ENCODE measurements at places on chromosomes 5 and 9. TPM values are rescaled to one million over a fixed set of nuclear protein-coding genes. Genes with fewer than 3 reads are reported as not detected.

DNA sequence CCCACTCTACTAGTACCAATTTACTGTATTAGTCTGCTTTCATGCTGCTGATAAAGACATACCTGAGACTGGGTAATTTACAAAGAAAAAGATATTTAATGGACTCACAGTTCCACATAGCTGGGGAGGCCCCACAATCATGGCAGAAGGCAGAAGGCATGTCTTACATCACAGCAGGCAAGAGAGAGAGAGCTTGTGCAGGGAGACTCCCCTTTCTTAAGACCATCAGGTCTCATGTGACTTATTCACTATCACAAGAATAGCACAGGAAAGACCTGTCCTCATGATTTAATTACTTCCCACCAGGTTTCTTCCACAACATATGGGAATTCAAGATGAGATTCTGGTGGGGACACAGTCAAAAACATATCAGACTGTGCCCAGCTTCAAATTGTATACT is 11.5 kb downstream of the UGT3A1 start:
- H3K4me1 ChIP-seq, result no peaks in the 10 kb centered on the region
- no peak for DNase-seq
- H3K27ac ChIP-seq, result no peak overlapping the region
- no peak overlapping the region for H3K4me3 ChIP-seq
- H3K36me3 ChIP-seq, result no peaks in the 10 kb centered on the region

GRCh38 chr9:93655621-93656425 is 79.4 kb downstream of the PHF2 start:
- no peak overlapping the region for H3K27ac ChIP-seq
- no peak overlapping the region for H3K4me3 ChIP-seq
- no peaks in the 10 kb centered on the region for H3K27me3 ChIP-seq
- H3K36me3 ChIP-seq, result no peaks in the 10 kb centered on the region
- H3K4me1 ChIP-seq, result no peaks in the 10 kb centered on the region

Gene ZNF658
- total RNA-seq, result 2.5 TPM

Gene SV2C
- 0.05 TPM for total RNA-seq

Gene HEMGN
- not detected for total RNA-seq

- H3K27me3 ChIP-seq, result no peaks in the 10 kb centered on the region
- H3K36me3 ChIP-seq, result no peaks in the 10 kb centered on the region
- DNase-seq, result no peak
Measured at GRCh38 chr5:158951436-158952247, 148.1 kb downstream of the EBF1 start.

DNA sequence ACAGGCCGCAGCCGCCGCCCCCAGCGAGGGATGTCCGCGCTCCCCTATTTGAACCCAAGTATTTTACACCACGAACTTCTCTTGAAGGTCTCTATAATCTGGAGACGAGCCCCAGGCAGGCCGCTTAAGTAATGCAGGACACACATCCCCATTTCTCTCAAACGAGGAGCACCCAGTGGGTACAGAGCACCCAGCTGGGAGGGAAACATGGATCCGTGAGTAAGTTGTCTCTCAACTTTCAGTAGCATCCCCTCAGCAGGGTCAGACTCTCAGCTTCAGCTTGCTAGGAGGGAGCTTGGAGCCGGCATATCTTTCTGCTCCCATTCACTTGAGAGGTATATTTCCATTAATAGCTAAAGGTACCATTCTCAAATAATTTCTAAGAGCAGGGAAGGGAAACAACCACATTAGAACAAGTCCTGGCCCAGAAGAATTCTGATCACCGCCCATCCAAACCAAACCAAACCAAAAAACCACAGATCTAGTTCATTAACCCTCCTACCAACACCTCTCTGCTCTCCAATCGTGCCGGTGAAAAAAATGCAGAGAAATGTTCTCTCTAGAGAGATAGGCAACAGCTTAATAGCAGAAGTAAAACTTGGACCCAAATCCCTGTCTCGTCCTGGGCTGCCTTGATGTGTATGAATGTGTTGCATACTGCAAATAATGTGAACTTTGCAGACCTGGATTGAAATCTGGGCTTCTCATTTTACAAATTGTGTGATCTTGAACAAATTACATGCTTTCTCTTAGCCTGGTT is 910 bp downstream of the TDRD7 start:
- no peaks in the 10 kb centered on the region for H3K36me3 ChIP-seq
- peak overlapping the region; percentile 60 for H3K4me3 ChIP-seq
- peaks cover 13% of the 10 kb centered on the region for H3K27me3 ChIP-seq
- H3K4me1 ChIP-seq, result no peaks in the 10 kb centered on the region
- no peak for DNase-seq
- H3K27ac ChIP-seq, result no peak overlapping the region

Gene RPL12
- total RNA-seq, result 1,189 TPM

GRCh38 chr5:92644266-92644886 is 936.6 kb downstream of the NR2F1-AS1 start:
- peaks cover 11% of the 10 kb centered on the region for H3K4me1 ChIP-seq
- no peak overlapping the region for H3K27ac ChIP-seq
- no peaks in the 10 kb centered on the region for H3K36me3 ChIP-seq

DNA sequence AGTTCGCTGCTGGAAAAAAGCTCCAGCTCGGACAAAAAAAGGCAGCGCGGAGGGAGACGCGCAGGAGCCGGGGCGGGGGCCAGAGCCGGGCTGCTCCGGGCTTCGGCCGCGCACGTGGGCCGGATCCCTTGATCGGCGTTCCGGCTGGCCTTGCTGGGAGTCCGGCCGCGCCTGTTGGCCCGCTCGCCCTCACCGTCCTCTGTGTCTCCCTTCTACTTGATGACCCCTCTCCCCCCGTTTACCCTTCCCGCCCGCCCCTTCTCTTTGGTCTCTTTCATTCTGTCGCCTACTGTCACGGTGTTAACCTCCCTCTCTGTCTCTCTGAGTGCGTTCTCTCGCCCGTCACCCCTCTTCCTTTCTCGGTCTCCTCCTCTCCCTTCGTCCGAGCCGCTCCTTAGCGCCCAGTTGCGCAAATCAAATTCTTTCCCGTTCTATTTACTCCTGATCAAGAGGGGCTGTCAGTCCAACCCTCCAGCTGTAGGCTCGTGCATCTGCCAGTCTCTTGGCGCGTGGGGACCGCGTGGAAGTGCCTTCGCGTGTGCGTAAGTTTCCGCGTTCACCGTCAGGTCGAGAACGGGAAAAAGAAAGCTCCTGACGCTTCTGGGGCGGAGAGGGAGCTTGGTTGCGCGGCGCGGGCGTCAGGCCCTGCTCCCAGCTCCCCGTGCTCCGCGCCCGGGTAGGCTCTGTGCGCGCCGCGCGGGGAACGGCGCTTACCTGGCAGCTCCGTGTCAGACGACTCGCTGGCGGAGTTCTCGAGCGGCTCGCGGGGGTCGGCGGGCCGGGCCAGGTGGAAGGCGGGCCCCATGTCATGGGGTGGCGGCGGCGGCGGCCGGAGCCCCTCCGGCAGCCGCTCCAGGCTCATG is 798 bp downstream of the PITX1 start:
- peaks cover 90% of the 10 kb centered on the region for H3K27me3 ChIP-seq
- DNase-seq, result no peak
- H3K27ac ChIP-seq, result no peak overlapping the region
- no peaks in the 10 kb centered on the region for H3K36me3 ChIP-seq

GRCh38 chr5:1788200-1788599 is 11.4 kb downstream of the MRPL36 start:
- no peaks in the 10 kb centered on the region for H3K36me3 ChIP-seq
- DNase-seq, result no peak
- H3K27ac ChIP-seq, result no peak overlapping the region
- H3K4me3 ChIP-seq, result no peak overlapping the region
- peaks cover 40% of the 10 kb centered on the region for H3K4me1 ChIP-seq

GRCh38 chr5:157266286-157267007 is 524 bp downstream of the CYFIP2 start:
- peak overlapping the region; percentile 73 for H3K4me3 ChIP-seq
- peaks cover 16% of the 10 kb centered on the region for H3K27me3 ChIP-seq
- H3K4me1 ChIP-seq, result peaks cover 12% of the 10 kb centered on the region
- no peak for DNase-seq

Gene CER1
- total RNA-seq, result 2.8 TPM

DNA sequence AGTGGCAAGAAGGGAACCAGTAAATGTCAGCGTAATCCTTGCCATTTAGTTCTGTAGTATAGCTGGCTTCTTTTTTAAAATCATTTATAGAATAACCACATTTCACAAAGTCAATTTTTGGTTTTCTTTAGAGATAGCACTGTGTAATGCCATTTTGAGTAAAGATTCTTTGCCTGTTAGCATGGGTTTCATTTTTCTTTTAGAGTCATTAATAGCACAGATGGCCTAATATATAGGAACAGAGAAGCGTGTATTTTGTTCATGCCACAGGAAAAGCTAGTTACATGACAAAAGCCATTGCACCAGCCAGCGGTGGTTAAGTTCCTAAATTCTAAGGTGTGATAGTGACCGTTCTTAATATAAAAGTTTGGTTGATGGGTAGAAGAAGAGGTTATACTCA is 1363.9 kb downstream of the MAT2B start:
- H3K4me3 ChIP-seq, result no peak overlapping the region
- no peak for DNase-seq
- no peaks in the 10 kb centered on the region for H3K36me3 ChIP-seq
- H3K27me3 ChIP-seq, result no peaks in the 10 kb centered on the region
- H3K27ac ChIP-seq, result no peak overlapping the region

Gene PFN3
- total RNA-seq, result not detected

GRCh38 chr5:89471541-89471940 is 588.6 kb upstream of the MEF2C start:
- peak; percentile 26 for DNase-seq
- H3K36me3 ChIP-seq, result no peaks in the 10 kb centered on the region
- H3K27me3 ChIP-seq, result no peaks in the 10 kb centered on the region
- H3K27ac ChIP-seq, result no peak overlapping the region

- no peaks in the 10 kb centered on the region for H3K27me3 ChIP-seq
- H3K4me1 ChIP-seq, result no peaks in the 10 kb centered on the region
- DNase-seq, result no peak
- H3K36me3 ChIP-seq, result no peaks in the 10 kb centered on the region
Measured at GRCh38 chr5:87754009-87754757, 341.5 kb upstream of the CCNH start.
